ENCODE measurements at places on chromosomes 7 and 10.

DNA sequence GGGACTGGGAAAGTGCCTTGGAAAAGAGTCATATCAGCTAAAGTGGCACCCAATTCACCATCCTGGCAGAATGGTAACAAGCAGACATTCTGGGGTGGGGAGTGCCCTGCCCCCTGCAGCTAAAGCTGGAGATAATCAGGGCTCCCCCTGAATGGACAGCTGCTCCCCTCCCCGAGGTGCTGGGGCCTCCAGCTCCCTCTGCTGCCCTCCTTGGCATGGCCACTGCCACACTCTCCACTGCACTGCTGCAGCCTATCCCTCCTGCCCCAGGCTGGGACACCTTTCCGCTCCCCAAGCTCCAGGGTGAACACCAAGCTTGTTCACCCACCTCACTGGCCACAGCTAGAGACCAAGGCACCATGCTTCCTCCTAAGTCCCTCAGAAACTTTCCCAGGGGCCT is 9.8 kb upstream of the PARD3 start:
- no peak for DNase-seq

DNA sequence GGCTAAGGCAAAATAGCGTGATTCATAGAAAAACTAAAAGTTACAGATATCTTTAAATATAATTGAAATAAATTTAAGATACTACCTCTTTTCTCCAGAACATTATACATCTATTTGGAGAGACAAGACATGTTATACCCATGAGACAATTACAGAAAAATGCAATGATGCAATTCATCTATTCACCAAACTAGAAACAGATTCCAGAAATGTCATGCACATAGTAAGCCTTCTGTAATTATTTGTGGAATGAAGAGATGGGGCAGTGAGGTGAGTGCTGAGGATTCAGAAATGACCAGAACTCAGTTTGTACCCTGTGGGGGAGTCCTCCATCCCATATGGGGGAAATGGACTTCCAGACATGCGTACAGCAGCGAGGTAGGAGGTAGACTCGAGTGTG is 99.4 kb downstream of the MKX start:
- no peak for DNase-seq

DNA sequence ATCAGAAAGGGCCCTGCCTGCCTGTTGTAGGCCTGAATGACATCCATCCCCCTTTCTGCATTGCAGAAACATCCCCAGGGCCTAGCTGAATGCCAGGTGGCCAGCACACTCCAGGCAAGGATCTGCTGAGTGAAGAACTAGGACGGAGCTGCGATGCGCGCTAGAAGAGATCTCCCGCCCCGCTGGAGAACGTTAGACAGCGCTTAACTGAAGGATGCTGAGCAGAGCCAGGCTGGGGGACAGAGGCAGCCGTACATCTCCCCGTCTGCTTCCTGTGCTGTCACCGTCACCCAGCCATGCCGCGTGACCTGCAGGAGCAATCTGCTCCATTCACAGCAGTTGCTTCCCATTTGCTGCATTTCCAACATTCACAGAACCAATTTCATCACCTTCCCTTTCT is 73.3 kb downstream of the FAM53B start:
- peak; percentile 43 for DNase-seq

DNA sequence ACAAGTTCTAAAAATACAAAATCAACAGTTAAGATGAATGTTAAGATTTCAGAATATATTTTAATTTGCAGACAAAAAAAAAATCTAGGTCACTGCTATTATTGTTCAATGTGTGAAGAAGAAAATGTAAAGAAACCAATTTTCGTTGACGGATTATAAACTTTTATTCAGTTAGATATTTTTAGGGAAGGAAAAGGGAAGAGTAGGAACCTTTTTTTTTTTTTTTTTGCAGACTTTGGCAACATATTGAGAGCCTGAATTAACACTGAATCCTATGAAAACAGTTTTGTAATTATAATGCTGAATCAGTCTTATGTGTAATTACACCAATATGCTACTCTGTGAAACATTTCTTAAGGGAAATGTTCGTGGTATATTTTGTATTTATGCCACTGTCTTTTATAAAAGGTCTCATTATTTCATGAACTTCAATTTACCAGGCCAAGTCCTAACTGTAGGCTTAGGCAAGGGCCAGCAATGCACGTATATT is 106.3 kb downstream of the ST8SIA6 start:
- no peak for DNase-seq

- peak; percentile 70 for DNase-seq
Observed at GRCh38 chr7:102390697-102391484, 5.3 kb upstream of the PRKRIP1 start.

GRCh38 chr10:15877836-15878576 is 17.7 kb upstream of the MINDY3 start:
- DNase-seq: no peak

GRCh38 chr10:113061054-113061430 is 111.0 kb downstream of the TCF7L2 start:
- no peak for DNase-seq

Data from NCI-H1436 (cell line).